ENCODE measurements at places on chromosomes 4 and X.

- no peak for DNase-seq
These were observed 22.7 kb upstream of the SEPSECS start for GRCh38 chr4:25182937-25183336.

- no peak for DNase-seq
These were observed 384.0 kb downstream of the TMA16 start for GRCh38 chr4:163878336-163879121.

DNA sequence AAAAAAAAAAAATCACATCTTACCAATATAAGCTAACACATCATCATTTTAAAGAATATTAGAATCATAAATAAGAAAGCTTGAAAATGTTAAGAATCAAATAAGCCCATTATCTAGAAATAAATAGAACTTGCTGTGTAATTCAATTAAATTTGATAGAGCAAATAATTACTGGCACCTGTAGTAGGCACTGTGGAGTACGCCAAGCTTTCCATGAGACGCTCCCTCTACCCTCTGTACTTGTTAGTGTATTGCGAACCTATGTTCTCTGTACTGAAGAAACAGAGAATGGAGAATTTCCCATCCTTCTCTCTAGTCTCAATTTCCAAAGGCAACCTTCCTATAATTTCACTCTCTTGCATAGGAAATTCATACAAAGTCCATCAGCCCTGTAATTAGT is 61.7 kb upstream of the HAND2 start:
- DNase-seq = no peak

- DNase-seq = no peak
These were observed 292.1 kb downstream of the STIM2 start for GRCh38 chr4:27152703-27153102.

GRCh38 chr4:104752337-104752736 is 257.6 kb upstream of the CXXC4 start:
- no peak for DNase-seq

GRCh38 chrX:3119376-3119775 is 78.1 kb downstream of the ARSF start:
- no peak for DNase-seq

GRCh38 chr4:32102896-32103295 is 1382.7 kb downstream of the PCDH7 start:
- no peak for DNase-seq

DNA sequence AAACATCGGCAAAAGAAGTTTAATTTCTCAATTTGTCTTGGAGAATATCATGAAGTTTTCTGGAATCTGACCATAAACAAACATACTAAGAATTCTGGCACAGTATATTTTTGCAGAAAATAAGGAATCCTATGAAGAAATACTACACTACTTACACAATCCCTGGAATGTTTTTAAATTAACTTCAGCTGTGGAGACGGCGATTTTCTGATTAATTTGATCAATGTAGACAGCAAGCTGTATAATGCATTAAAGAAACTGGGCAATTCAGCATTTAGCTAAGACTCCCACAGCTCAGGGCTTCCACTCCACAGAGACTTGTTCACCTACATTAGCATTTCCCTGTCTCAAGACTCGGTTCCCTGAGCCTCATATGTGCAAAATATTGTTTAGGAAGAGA is 12.2 kb downstream of the EGFL6 start:
- DNase-seq = no peak

DNA sequence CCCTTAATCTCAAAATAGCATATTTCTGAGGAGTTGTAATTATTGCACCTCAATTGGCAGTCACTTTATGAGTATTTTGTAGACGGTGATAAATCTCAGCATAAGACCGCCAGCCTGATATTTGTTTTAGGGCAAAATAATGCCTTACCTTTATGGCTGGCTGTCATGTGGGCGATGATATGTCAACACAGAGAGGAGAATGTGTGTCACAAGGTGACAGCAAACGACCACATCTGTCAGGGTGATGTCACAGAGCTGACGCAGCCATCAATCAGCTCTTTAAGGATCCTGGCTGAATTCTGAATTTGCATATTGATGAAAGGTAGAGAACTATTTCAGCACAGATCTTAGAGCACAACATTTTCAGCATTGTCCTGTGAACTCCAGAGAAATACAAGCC is 209.7 kb downstream of the CEP135 start:
- DNase-seq = no peak

GRCh38 chr4:13615161-13615560 is 12.4 kb downstream of the BOD1L1 start:
- DNase-seq = no peak

DNA sequence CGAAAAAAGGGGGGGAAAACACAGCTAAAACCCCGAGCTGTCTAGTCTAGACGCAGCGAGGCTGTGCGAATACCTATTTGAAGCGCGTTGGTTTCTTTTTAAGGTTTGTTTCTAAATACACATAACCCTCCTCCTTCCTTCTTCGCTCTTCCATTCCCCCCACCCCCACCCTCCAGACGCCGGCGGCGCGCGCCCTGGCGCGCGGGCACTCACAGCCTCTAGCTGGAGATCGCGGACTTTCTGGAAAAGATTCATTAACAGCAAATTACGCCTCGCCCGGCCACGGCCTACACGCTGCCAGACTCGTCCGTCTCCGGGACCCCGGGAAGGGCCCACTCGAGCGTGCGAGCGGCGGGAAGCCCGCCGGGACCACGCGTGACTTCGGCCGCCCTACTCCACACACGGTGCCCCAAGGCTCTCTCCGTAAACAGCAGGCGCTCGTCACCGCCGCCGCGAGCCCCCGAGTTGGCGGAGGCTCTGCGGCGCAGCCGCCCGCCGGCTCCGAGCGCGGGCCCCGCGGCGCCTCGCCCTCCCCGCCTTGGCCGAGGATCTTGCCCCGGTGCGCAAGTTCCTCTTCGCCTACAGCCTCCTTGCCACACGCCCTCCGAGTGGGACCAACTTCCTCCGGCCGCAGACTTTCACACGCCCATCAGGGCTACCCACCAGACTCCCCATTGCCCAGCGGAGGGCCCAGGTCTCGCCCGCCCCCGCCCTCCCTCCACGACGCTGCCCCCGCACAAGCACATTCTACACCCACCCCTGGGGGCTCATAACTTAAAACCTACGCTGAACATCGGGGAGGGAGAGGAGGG is 2.0 kb downstream of the BCOR start:
- DNase-seq = no peak

GRCh38 chr4:104859601-104860237 is 287.0 kb upstream of the TET2 start:
- no peak for DNase-seq

- no peak for DNase-seq
These were observed 81.2 kb upstream of the TBL1X start for GRCh38 chrX:9383655-9384054.

DNA sequence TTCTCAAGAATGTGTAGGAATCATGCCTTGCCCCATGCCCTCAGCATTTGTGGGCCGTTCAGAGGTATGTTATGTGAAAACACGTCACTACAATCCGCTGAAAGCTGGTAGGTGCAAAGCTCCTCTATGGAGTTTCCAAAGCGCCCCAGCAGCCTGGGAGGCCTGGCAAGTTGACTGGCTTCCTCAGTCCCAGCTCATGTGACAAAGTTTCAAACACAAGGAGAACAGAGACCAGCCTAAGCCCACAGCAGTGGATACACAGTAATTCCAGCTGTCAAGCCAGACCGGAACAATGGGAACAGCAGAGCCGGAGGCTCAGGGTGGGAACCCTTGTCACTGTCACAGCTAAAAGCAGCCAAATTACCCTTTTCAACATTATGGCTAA is 33.5 kb downstream of the NAT8L start:
- no peak for DNase-seq

- DNase-seq = no peak
These were observed 60.2 kb upstream of the PGAM4 start for GRCh38 chrX:78029663-78030062.

- no peak for DNase-seq
These were observed 43.9 kb upstream of the MTMR1 start for GRCh38 chrX:150649096-150649870.

DNA sequence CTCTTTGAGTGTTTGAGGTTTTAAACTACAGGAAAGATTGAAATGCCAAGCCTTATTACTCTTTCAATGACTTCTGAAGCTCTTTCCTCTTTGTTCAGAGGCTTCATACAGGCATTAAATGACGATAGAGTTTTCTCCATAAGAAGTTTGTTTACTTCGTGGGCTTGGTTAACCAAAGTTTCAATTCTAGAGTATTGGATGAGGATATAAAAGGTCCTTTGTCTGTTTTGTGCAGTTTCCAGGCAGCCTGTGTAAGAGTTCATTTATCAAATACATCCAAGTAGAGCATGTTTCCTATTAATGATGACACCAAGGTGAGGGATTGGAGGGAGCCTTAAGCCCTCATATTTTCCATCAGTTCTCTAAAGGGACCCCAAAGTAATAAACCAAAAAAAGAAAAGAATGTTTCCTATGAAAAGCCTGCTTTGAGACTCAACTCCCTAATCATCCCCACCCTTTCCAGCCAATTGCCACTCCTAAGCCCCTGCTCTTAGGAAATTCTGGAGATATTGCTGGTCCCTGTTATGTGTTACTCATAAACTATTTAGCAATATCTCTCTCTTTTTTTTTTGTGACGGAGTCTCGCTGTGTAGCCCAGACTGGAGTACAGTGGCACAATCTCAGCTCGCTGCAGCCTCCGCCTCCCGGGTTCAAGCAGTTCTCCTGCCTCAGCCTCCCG is 106.2 kb upstream of the IL13RA1 start:
- no peak for DNase-seq

DNA sequence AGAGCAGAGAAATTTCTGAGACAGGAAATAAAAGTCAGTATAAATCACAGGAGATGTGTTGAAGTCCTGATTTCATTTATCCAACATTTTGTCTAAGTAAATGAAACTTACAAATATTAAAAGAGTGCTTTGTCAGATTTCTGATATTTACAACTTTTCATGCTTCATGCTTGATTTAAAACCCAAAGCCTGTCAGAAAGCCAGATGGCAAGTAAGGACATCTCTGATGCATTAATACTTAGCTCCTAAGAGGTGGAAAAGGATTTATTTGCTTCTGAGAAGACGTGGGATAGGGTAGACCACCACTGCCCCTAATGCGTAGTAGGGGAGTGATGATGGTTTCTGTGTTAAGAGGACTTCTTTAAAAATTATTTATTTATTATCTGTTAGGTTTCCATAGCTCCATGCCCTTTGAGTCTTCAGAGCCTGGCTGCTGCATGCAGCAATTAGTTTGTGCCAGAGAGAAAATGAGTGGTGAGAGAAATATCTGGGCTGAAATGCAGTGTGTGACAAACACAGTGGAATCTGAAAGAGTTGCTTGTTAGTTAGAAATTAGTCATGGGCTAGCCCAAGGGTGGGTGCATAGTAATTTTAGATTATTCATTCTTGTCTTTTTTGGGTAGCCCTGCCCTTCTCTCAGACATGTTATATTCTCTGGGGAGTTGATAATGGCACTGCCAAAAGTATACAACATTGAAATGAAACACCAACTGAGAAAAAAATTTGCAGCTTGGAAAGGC is 333.8 kb downstream of the C4orf33 start:
- DNase-seq = no peak

GRCh38 chr4:4782969-4783368 is 76.5 kb upstream of the MSX1 start:
- DNase-seq = no peak

DNA sequence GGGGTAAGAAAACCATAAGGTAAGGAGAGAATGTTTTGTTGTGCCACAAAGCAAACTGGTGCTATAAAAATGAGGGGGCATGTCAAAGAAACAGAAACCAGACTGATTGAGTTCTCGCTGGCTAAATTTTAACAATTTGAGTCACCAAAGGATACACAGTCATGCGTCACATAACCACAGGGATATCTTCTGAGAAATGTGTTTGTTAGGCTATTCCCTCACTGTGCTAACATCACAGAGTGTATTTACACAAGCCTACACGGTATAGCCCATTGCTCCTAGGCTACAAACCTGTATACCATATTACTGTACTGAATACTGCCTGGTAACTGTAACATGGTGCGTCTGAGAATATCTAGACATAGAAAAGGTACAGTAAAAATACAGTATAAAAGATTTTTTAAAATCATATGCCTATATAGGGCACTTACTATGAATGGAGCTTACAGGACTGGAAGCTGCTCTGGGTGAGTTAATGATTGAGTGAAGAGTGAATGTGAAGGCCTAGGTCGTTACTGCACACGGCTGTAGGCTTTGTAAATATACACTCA is 50.1 kb downstream of the FBXW7 start:
- DNase-seq = no peak

- DNase-seq = no peak
These were observed 5.4 kb upstream of the ACE2 start for GRCh38 chrX:15606136-15606535.

DNA sequence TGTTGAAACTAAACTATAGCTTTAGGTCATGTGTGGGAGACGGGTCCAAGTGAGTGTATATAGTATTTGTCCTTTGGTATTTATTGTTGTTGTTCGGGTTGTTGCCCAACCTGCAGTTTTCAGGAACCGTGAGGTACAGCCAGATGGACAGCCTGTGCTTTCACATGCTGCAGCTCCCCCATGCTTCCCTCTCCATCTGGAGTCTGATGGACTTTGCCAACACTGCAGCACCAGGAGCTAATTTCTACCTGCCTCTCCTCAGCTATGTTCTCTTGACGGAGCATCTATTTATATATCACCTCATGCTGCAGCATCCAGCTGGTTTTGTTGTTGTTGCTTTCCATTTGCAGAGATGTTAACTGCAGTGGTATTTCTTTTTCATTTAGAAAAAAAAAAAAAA is 80.1 kb downstream of the TLL1 start:
- no peak for DNase-seq

DNA sequence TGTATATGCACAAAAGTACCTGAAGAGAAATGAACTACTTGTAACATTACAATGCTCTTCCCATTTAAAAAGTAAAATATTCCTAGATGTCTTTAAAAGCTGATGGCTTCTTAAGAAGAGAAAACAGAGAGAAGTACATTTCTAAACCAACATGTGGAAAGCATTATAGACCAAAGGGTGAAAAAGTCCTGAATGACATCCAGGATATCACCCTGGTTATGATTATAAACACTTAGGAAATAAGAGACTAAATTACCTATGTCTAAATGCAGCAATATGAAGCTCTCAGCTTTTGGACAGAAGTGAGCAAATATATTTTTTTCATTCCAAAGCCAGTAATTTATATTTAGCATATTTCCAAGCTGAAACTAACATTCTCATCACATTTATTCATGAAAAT is 21.7 kb upstream of the EGFL6 start:
- DNase-seq = no peak

Data from stimulated activated CD4-positive, alpha-beta T cell treated with anti-CD3 and anti-CD28 coated beads, TNF-alpha, amount 100 ng/mL, for 1 hour (primary cell).